ENCODE measurements at places on chromosomes 16 and 17.

- no peak for DNase-seq
Measured at GRCh38 chr16:46743232-46743719, 4.9 kb downstream of the MYLK3 start.

GRCh38 chr17:71363661-71364060 is 757.2 kb upstream of the SOX9 start:
- no peak for DNase-seq

GRCh38 chr17:78734793-78735641 is 47.1 kb downstream of the CYTH1 start:
- DNase-seq: no peak

- no peak for DNase-seq
Measured at GRCh38 chr16:85172455-85173145, 60.3 kb upstream of the CIBAR2 start.

GRCh38 chr16:73527187-73527586 is 479.3 kb upstream of the ZFHX3 start:
- no peak for DNase-seq

DNA sequence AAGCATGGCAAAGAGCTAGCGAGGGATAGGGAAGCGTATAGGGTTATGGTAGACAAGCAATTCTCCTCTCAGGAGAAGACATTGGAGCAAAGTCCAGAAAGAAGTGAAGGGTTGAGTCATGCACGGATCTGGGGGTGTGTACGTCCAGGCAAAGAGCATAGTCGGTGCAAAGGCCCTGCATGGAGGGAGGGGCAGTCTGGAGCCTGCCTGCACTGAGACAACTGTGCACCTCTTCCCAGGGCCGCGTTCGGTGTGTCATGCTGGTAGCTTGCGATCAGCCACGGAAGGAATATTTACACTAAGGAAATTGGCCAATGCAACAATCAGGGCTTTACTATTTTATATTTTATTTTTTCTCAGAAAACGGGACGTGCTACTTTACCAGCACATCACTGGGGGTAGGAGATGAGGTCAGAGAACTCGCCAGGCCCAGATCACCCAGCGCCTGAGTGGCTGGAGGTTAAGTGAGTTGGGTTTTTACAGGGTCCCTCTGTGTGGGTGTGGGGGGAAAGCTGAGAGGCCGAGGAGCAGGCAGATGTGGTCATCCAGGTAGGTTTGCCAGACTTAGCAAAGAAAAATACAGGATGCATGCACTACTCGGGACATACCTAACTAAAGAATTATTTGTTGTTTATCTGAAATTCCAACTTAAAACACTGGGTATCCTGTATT is 6.7 kb upstream of the B9D1 start:
- DNase-seq: no peak
